ENCODE measurements at places on chromosomes 4 and X.

GRCh38 chr4:73721435-73721834 is 18.9 kb upstream of the CXCL8 start:
- DNase-seq = no peak

GRCh38 chr4:15262396-15262795 is 165.4 kb upstream of the C1QTNF7 start:
- no peak for DNase-seq

- DNase-seq = no peak
These were observed 1133.5 kb downstream of the FAT4 start for GRCh38 chr4:126448086-126448845.

- no peak for DNase-seq
These were observed 599.1 kb upstream of the GRIA3 start for GRCh38 chrX:122584981-122585380.

DNA sequence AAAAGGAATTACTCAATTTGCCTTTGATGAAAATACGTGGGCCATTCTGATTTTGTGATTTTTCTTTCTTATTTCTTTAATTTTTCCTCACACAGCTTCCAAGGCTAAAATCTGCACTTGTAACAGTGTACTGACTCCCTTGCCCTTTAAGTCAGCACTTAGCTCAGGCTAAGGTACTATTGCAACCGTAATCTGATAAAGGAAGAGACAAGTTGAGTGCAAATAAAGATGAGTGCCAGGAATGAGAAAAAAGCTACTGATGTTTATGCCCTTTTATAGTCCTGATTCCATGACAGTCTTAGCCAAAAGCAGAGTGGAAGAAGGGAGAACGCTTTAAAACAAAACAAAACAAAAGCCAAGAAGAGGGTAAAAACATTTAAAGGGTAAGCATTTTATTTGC is 6.0 kb downstream of the DMD start:
- no peak for DNase-seq

DNA sequence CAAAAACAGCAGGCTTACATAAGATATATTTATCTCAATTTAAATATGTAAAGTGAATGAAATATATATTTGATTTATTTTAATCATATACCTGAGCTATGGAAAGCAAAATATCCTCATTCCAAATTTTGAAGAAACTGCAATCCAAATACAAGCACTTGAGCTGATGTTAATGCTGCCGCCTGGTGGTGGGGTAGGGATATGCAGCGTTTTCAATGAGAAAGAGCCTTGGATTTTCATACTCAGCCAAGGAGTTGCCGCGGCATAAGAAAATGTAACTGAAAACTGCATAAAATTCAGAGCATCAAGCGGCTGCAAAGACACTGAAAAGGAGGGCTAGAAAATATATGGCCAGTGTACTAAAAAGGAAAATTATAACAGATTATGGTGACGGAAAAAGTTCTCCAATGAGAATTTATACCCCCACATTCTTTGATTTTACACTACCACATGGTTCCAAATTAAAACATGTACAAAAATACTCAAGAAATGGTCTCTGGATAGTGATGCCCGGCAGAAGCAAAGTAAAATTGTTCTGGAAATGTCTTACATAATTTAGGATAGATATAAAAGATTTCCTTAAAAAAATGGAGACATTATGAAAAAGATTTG is 660.3 kb upstream of the PITX2 start:
- peak; percentile 10 for DNase-seq

GRCh38 chrX:9231491-9231890 is 197.6 kb upstream of the FAM9B start:
- DNase-seq = no peak

DNA sequence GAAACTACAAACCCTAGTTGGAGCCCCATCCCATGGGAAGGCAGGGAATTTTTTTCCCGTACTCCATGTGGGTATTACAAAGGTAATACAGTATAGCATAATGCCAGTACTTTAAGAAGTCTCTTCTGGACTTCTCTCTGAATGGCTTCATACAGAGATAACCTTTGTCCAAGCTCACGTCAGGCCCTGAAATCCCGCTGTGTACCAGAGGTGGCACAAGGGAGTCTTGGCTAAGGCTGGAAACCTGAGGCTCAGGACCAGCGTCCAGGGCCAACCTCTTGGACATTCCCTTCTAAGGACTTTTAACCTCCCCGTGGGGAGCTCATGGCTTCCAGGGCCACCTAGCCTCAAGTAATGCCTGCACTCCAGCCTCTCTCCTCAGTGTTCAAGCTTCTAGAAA is 338.9 kb upstream of the FAM241A start:
- DNase-seq = peak; percentile 30

DNA sequence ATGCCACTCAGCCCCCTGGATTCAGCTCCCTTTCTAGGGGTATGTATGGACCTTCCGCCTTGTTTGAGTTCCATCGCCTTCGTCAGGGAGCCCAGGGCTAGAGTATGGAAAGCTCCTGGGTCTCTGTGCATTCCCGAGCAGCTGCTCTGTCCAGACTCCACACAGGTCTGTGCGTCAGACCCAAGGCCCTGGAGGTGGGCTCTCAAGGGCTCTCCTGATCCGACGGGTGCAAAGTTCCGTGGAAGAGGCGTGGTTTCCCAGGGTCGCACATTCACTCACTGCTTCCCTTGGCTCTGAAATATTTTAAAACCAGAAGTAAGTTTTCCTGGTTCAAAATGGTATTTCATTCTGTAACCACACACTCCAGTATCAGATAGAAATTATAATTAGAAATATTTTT is 863.2 kb downstream of the TRIML1 start:
- no peak for DNase-seq

- DNase-seq = no peak
These were observed 3.8 kb downstream of the RGS12 start for GRCh38 chr4:3296651-3297050.

GRCh38 chr4:94452476-94453371 is 982 bp downstream of the PDLIM5 start:
- no peak for DNase-seq

- DNase-seq = no peak
These were observed 210.8 kb downstream of the SPOCK3 start for GRCh38 chr4:167023364-167023925.

GRCh38 chrX:39165185-39165584 is 363.9 kb downstream of the MID1IP1 start:
- DNase-seq = no peak

- DNase-seq = no peak
These were observed 28.7 kb downstream of the SEC24B start for GRCh38 chr4:109462297-109462696.

DNA sequence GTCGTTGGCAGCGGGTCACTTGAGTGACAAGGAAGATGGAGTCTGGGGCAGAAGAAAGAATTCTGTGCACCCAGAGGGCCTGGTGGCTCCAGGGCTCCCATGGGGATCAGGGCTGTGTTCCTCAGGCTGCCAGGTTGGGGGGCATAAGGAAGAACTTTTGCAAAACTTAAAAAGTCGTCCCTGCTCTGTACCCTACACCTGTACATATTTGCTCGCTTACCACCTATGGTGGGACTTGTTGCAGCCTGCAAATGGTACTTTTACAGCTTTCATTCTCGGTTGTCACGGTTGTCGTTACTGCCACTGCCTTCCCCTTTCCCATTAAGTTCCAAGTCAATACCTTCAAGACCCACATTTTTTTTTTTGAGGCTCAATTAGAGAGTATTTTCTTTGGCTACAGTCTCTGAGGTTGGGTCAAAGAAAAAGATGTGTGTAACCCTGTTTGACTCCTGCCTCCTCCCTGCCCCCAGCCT is 9.1 kb downstream of the ARX start:
- no peak for DNase-seq

DNA sequence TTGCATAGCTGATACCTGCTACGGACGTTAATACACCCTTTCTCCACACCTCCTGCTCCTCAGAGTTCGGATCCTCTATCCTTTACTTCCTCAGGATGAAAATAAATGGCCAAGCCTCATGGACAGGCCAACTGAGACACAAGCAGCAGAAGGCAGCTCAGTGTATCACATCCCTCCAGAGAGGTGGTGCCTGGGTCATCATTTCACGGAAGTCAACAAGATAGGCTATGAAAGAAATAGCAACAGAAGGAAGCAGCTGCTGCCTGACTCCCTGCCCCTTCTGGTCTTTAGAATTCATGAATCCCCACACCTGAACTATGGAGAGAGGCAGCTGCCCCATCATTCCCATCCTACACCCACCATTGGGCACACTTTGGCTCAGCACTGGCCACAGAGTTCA is 267.1 kb upstream of the ETNPPL start:
- DNase-seq = no peak

DNA sequence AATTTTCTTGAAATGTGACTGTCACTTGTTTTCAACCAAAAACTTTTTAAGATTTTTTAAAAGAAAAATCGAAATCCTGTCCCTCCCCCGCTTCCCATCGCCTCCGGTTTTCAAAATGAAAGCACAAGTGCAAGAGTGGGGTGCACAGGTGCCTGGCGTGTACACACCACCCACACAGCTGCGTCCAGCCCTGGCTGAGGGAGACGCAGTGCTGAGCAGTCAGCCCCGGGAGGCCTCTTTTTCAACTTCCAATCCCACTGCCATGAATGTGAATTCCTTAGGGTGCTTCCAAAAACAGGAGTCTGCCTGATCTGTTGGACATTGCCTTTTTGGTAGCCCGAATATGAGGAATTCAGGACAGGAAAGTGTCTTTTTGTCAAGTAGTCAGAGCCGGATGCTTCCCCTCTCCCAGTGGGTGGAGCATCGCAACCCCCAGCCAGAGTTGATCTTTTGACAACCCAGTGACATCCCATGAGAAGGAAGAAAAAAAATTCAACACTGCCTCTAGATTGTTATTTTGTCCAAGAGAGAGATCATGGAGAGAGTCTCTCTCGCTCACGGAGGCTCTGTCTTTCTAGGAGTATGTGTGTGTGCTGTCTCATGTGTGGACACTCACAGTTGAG is 8.9 kb downstream of the PRRG3 start:
- DNase-seq = no peak

DNA sequence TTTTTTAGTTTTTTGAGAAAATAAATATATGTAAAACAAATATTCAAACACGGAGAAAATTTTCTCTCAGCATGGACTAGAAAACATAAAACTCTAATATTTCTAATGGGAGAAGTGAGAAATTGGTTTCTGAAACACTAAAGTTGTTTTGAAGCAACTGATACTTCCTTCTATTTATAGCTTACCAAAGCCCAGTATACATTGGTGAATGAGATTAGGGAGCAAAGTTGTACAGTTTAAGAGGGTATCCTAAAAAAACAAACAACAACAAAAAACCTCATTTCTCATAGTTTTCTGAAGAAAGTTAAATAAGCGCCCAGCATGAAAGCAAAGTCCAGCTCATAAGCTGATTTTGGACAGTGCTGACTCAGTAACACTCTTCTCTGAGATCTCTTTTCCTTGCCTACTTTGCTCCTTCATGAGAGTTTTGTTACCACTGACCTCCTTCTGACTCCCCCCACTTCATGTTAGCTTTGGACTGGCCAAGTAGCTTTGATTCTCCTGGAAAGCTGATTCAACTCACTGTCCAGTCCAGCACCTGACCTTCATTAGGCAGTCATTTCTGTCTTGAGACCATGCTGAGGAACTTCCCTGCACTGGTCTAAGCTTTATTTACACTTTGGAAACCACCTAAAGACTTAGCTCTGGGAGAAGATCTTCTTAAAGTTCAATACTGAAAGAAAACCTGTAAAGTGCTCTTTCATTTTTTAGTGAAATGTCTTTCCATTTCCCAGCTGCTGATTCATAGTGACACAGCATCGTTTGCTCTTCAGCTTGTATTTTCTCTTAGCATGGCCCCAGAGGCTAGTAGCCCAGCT is 21.8 kb upstream of the P2RY10 start:
- DNase-seq = no peak

GRCh38 chrX:129188231-129188630 is 335.1 kb downstream of the SMARCA1 start:
- DNase-seq = no peak

GRCh38 chrX:110881971-110882370 is 86.4 kb upstream of the CHRDL1 start:
- no peak for DNase-seq

DNA sequence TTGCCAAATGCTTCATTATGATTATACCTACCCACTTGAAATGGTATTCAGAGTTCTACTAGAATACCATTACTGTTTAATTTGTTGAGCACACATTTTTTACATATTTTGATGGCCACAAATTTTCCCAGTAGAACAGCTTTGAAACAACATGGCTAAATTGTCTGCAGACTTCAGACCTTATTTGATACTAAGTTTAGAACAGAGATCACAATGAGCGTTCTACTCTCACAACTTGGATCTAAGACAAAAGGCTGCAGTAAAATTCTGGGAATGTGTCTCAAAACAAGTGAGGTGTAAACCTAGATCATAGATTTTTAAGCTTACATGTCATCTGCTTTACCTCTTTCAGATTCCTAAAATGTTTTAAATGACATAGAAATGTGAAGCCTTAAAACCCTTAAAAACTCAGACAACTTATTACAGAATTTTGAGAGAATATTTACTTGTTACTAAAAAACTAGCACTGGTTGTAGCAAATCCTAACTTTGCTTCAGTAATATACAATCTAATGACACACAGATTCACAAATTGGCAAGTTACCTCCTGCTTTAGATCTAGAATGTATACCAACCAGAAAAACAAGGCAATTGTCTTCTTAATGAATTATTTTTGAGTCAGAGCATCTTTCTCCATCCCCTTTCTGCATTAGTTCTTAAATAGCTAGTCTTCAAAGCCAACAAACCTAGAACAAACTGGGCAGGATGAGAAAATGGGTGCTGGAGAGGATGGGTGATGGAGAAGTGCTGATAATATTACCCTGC is 243.3 kb downstream of the SLC7A11 start:
- DNase-seq = no peak

- peak; percentile 21 for DNase-seq
These were observed 527.0 kb downstream of the RAB28 start for GRCh38 chr4:12957108-12957507.

Data from HuH-7 (cell line).